Activated effector memory CD4-positive, alpha-beta T cell treated with Interleukin-2 at 50 U/mL for 16 hours (primary cell): ENCODE measurements at places on chromosomes 3 and 15.

DNA sequence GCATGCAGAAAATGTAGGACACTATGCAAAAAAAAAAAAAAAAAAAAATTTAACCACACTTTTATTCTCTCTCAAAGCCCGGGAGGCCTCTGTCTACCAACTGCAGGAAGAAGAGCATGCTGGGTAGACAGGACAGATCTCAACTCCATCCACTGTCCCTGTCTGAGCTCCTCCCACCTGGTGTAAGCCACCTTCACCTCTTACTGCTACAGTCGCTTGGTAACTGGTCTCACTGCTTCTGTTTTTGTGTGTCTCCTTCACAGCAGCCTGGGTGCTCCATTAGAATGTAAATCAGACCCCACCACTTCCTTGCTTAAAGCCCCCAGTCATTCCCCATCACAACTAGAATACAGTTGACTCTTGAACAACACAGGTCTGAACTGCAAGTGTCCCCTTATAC lies 115.1 kb upstream of the PROK2 start:
- no peak for DNase-seq

- DNase-seq = no peak
Measured at GRCh38 chr3:54421943-54422342, 299.6 kb downstream of the CACNA2D3 start.

DNA sequence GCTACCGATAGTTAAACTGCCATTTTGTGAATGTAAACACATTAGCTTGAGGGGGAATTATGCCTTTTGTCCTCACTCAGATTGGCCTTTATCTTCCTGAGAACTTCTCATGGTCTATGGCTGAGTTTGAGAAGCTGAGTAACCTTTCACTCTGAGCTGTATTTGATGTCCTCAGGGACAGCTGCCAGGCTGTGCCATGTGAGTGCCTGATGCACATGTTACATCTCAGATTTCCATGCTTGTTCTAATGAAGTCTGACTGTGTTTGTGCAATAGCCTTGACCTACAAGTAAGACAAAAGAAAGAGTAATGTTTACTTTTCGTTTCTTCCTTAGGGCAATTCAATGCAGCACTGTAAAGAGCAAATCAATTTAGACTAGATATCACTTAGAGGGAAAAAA lies 44.1 kb upstream of the ARL6 start:
- no peak for DNase-seq

- no peak for DNase-seq
Measured at GRCh38 chr3:165256554-165257065, 60.4 kb upstream of the SLITRK3 start.

GRCh38 chr15:91559066-91559465 lies 294.4 kb upstream of the SLCO3A1 start:
- DNase-seq = no peak
